ENCODE measurements at places on chromosomes 7 and 10.

- DNase-seq: no peak
Observed at GRCh38 chr10:113879691-113880090, 25.2 kb downstream of the NHLRC2 start.

DNA sequence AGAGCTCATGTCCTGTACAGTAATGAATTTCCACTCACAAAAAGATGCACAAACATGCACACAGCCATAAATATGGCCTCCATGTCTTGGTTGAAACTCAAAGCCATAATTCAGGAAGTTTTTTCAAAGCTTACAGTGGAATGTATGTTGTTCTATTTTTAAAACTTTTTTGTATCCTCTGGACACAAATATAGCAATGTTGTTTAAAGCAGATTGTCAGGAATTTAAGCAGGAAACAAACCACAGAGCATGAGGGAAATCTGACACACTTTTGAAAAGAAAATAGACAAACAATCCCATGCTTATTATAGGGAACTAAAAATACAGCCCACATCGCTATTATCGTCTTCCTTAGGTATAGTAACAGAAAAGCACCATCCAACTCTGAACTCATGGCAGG lies 21.5 kb downstream of the LRRN3 start:
- DNase-seq: no peak

DNA sequence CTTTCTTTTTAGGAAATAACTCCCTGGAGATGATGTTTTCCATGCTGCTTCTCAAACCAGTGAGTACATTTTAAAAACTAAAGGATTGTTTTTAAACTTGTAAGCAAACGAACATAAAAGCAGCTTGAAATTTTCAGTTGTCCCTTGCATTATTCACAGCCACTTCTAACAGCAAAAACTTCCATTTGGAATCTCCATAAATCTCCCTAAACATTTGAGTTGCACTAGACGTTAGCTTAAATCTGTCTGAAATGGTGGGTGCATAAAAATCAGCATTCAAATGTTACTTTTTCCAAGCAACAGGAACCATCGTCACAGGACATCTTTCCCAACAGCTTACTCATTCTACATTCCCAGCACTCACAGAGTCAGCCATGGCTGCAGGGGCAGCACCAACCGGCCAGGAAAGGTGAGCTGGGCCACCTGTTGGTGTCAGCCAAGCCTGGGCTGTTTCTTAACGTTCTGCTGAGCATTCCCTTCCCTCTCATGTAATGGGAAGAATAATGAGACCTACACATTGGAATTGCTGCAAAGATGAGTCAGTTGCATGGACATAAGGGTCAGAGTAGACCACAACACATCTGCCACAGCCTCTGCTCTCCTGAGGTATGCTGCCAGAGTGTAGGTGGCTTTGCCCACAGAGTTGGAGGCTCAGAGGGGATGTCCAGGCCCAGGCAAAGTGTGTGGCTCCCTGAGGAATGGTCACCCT lies 163.2 kb downstream of the TNS3 start:
- no peak for DNase-seq

GRCh38 chr10:13347043-13347499 lies 1.0 kb downstream of the SEPHS1 start:
- no peak for DNase-seq

DNA sequence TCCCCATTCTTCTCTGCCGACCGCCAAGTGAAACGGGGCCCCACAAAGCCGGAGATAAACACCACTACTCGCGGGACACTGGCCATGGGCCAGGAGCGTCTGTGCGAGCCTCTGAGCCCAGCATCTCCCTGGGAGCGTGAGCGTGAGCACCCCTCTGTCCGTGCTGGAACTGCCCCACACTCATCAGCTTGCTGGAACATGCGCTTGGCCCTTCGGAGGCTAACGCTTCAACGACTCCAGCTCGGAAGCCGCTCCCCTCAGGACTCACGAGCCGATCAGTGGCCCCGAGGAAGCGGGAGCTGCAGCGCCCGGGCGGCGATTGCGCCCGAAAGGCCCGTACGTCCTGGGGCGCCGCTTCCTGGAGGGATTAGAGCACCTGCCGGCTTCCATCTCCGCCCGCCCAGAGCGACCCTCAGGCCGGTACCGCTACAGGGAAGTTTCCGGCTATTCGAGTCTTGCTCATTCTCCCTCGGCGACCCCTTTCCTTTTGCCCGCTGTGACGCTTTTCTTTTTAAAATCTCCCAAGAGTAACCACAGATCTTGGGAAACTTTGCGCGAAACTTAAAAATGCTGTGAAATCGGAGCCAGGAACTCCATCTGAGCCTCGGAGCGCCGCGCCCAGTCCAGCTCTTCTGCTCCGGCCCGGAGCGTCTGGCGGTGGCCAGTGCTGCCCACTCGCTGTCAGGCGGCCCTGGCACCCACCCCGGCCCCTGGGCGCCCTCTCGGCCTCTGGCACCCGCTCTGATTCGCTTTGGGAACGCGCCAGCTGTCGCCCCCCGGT lies 1.0 kb downstream of the TLL2 start:
- DNase-seq: peak; percentile 14

DNA sequence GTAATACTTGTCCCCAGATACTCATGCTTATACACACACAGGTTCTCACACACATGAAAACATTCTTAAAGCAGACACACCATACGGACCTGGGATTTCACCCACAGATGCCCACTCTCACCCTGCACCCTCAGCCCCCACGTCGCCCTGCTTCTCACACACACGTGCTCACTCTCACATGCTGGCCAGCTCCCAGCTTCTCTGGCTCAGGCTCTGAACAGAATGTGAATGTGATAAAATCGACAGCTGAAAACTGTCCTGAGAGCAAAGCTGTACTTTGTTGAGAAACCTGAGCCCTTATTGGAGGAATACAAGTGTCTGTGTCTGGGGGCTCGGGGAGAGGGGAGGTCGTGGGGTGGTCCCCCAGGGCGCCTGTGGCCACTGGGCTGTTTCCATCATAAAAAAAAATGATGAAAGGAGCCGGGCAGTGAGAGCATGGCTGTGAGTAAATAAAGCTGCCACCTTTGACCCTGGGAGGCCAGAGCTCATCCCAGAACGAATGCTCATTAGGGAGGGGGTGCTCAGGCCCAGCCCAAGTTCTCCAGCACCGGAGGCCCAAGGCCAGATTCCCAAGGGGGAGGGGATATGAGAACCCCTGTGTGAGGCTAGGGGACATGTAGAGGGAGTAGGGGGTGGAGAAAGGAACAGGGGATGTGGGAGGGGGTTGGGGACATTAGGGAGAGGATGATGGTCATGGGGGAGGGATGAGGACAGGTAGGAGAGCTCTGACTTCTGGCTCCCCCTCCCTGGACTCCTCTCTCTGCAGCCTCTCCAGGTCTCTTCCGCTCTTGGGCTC lies 18.1 kb upstream of the TLX1 start:
- no peak for DNase-seq

GRCh38 chr7:17274551-17275245 lies 23.8 kb upstream of the AHR start:
- DNase-seq: no peak

DNA sequence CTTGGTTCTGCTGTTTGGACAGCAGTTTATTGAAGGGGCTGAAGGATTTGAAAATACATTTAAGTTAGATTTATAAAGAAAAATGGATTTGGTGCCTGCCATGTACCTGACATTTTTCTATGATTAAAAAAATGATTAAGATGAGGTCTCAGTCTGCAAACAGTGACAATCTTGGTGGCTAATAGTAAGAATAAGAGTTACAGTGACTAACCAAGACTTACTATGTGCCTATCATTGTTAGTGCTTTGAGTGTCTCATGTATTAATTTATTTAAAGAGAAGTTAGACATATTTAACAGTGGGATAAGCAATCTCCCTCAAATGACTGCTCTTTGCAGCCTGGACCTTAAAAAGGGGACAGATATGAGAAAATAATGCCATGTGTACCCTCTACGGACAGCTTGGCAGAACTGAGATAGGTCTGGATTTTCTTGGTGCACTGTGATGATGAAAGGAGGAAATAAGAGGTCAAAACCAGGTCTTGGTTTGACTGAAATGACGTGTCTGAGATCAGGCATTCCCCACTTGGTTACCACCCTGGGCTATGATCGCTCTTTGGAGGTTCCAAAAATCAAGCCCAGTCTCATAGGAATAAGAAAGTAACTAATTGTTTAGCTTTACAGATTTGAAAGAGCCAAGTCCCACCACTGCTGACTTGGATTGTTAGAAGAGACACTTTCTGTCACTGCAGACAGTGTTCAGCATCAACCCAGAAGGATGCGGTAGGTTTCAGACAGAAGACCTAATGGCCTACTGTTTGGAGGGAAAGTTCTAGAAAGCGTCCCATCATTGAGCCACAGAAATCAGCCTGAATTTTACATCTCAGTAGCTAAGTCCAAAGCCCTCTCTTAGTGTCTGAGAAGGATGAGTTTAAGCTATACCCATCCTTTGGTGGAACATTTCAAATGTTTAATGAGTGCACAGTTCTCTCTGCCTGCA lies 2.1 kb downstream of the CASP7 start:
- peak; percentile 37 for DNase-seq

- DNase-seq: peak; percentile 61
Observed at GRCh38 chr7:149791-150636, 42.4 kb upstream of the FAM20C start.

DNA sequence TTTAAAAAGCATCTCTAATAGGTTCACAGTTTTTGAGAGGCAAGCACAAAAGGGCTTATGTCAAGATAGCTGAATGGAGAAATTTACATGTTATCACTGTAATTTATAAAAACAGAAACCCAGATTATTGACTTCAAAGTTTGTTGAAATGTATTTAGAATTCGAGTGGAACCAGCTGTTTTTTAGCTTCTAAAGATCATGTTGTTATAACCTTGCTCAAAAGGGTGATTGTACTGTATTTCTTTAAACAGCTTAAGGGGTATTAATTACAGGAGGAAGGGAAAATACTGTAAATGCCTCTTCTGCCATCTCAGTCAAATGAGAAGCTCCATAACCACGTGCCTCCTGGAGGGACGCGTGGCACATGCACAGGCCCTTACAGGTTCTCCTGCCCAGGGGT lies 156.2 kb upstream of the MGMT start:
- DNase-seq: no peak

- DNase-seq: no peak
Observed at GRCh38 chr7:106840342-106840741, 24.7 kb upstream of the PIK3CG start.

DNA sequence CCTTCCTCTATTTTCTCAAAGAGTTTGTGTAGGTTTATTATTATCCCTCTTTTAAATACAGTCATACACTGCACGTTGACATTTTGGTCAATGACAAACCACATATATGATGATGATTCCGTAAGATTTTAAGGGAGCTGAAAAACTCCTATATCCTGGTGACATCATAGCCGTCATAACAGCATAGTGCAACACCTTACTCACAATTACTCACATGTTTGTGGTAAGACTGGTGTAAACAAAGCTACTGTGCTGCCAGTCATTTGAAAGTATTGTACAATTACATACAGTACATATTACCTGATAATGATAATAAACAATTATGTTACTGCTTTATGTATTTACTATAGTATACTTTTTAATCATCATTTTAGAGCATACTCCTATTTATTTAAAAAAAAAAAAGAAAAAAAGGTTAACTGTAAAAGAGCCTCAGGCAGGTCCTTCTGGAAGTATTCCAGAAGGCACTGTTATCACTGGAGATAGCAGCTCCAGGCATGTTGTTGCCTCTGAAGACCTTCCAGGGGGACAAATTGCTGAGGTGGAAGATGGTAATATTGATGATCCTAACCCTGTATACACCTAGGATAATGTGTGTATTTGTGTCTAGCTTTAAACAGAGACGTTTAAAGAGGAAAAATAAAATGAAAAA lies 123.3 kb upstream of the CDK1 start:
- no peak for DNase-seq

GRCh38 chr7:6092953-6093354 lies 61.8 kb downstream of the ANKRD61 start:
- DNase-seq: no peak

DNA sequence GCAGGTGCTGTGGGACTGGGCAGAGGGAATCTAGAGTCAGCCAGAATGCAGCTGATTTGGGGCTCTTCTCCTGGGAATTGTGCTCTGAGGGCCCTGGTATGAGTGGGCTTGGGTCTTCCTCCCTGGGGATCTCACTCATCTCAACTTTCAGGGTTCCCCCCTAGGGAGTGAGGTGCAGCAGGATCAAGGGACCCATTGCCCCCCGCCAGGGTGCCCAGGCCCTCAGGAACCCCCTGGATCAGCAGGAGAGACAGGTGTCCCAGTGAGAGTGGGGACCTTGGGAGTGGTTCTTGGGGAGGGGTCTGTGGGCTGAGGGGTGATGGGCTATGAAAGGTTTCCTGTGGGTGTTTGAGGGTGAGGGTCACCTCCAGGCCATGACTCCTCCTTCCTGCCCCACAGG lies 17.6 kb upstream of the VOPP1 start:
- no peak for DNase-seq

DNA sequence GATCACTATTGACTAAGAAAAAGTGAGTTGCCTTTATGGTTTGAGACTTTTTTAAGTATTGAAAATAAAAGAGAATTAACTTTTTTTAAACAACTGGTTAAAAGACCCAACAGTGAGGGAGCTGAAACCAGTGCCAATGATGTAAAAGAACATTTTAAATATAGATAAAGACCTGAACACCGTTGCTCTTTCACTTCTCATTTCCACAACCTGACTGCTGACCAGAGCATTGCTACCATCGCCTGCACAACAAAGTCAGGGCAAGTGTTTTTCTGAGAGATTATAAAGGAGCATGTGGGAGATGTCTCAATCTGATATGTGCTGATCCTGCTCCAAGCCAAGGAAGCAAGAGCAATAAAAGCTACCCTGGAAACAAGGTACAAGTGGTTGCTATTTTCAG lies 34.7 kb downstream of the IMMP2L start:
- DNase-seq: no peak

- DNase-seq: no peak
Observed at GRCh38 chr7:128240696-128241386, at the start of gene LEP. Gene LEP, plus strand, starts transcription at chr7:128241278. Its CDS starts 10,741 bp downstream, at chr7:128252019.

GRCh38 chr7:37391791-37392672 lies 56.6 kb downstream of the ELMO1 start:
- no peak for DNase-seq

GRCh38 chr10:1737222-1738061 lies at the start of gene ADARB2:
Gene ADARB2, minus strand, starts transcription at chr10:1737525.
- peak; percentile 24 for DNase-seq

DNA sequence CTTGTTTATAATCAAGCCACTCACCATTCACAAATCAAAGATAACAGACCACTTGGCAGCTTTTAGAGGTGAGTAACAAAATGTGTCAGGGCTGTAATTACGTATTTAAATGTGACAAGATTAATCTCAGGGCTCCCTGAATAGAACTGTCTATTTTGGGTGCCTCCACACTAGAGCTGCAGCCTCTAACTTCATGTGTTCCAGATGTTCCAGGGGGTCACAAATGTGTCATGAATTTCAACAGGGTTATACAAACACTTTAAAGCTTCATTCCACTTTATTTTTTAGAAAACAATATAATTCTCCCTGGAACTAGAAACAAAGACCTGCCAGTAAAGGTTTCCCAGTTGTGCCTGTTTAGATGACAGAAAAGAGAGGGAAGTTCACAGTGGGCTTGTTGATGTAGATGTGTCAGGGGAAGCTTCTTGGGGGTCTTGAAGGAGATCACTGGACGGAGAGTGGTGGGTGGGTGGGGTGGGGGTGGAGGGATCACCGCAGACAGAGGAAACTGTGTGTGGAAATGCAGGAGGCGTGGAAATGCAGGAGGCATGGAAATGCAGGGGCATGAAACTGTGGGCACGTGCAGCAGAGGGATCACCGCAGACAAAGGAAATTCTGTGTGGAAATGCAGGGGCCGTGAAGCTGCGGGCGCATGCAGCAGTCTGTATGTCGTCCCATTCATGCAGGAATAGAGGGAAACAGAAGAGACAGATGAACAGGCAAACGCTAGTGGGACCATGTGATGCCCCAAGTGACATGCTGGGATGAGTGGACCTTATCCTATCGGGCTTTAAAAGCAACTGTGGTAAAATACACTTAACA lies 42.0 kb upstream of the TRIL start:
- no peak for DNase-seq
